ENCODE measurements at places on chromosomes 7 and 10. TPM values are rescaled to one million over a fixed set of nuclear protein-coding genes. Genes with fewer than 3 reads are reported as not detected.

The CYP3A4 gene
- not detected for total RNA-seq

The SYT15B gene
- under 0.01 TPM for total RNA-seq

The CADPS2 gene
- total RNA-seq: 5.7 TPM

The CPN1 gene
- total RNA-seq: not detected

The ZNF467 gene
- total RNA-seq: 1.5 TPM
